ENCODE measurements at places on chromosomes 6 and 20. TPM values are rescaled to one million over a fixed set of nuclear protein-coding genes. Genes with fewer than 3 reads are reported as not detected.

ECI2 gene
- total RNA-seq: 157 TPM

DNA sequence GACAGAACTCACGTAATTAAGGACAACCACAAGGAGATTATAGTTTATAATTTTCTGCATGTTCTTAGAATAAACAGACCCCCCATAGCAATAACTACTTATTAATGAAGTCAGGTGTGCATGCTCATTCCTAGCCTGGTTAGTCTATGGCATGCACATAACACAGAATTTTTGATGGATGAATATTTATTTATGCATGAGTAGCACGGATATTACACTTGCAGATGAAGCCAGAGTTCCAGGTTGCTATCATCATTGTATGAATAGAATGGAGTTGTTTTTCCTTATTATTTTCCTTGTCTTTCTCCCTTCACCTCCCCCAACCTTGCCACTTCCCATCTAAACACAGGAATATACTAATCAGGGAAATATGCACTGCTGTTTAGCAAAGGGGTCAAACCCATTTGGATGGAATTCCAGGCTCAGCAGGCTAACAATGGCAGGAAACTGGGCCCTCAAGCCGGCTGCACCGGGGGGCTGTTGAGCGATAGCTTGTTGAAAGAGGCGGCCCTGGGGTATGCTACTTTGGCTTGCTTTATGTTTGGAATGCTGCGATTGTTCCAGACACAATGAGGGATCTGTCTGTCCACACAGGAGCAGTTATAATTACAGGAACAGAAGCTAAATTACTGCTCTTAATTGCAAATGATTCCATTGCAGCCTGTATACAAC, 112.6 kb downstream of the TMEM170B start:
- no peaks in the 10 kb centered on the region for H3K36me3 ChIP-seq
- H3K27ac ChIP-seq: peak overlapping the region; percentile 92
- H3K27me3 ChIP-seq: no peaks in the 10 kb centered on the region
- peaks cover 37% of the 10 kb centered on the region for H3K4me1 ChIP-seq

RHAG gene
- total RNA-seq: not detected

DNA sequence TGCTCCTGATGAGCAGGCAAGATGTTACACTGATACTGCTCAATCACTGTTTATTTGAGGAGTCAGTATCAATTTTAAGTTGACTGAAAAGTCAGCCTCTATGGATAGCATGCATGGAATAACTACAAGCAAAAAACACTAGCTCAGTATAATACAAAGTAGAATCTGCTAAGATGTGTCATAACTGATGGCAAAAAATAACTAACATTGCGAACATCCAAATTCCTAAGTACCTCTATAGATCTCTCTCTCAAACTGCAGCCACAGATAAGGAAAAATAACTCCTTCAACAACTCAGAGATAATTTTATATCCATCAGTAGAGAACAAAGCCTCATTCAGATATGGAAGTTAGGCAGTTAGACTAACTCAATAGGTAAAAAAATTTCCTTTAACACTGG, 16.3 kb downstream of the HDAC2 start:
- no peaks in the 10 kb centered on the region for H3K4me1 ChIP-seq
- no peak overlapping the region for H3K4me3 ChIP-seq
- no peaks in the 10 kb centered on the region for H3K27me3 ChIP-seq
- no peak overlapping the region for H3K27ac ChIP-seq
- DNase-seq: no peak

DNA sequence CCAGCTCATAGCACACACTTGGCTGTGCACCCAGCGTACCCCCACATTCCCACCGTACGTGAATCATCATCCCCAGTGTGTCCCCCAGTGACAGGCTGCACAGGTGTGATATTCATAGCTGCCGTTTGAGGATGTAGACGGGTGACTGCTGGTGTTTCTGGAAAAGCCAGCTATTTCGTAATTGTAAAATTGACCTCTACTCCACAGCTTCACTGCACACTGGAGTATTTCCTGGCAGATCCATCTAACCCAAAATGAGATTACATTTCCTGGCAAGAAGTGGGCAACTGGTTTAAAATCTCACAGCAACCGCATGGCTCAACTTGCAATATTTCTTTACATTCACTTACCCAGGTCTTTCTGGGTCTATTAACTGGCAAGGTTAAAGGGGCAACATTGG, 30.3 kb downstream of the CD83 start:
- no peak for DNase-seq
- H3K4me1 ChIP-seq: no peaks in the 10 kb centered on the region
- H3K36me3 ChIP-seq: no peaks in the 10 kb centered on the region
- H3K27ac ChIP-seq: no peak overlapping the region

GRCh38 chr20:40953856-40954255, 74.8 kb upstream of the TOP1 start:
- peak; percentile 58 for DNase-seq
- no peak overlapping the region for H3K27ac ChIP-seq
- no peaks in the 10 kb centered on the region for H3K4me1 ChIP-seq
- no peaks in the 10 kb centered on the region for H3K27me3 ChIP-seq
- no peak overlapping the region for H3K4me3 ChIP-seq

GRCh38 chr6:87916446-87916845, 131.2 kb upstream of the SPACA1 start:
- DNase-seq: no peak
- H3K4me3 ChIP-seq: no peak overlapping the region
- H3K27ac ChIP-seq: no peak overlapping the region
- no peaks in the 10 kb centered on the region for H3K27me3 ChIP-seq

Data from fibroblast of lung (primary cell).